Mammary epithelial cell (primary cell): ENCODE measurements at places on chromosomes 13 and 19.

GRCh38 chr13:95195146-95195545, 106.1 kb downstream of the ABCC4 start:
- DNase-seq: no peak

DNA sequence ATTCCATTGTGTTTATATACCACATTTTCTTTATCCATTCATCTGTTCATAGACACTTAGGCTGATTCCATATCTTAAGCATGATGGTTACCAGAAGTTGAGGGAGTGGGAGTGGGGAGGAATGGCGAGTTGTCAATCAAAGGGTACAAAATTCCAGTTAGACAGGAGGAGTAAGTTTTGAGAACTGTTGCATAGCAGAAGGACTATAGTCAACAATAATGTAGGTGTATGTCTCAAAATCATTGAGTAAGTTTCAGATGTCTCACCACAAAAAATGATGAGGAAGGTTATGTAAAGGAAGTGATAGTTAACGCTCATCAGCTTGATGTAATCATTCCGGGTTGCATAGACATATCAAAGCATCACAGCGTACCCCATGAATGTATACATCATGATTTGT, 4.6 kb upstream of the UBL3 start:
- no peak for DNase-seq

GRCh38 chr13:20209948-20210347, 17.2 kb upstream of the GJB2 start:
- DNase-seq: no peak

DNA sequence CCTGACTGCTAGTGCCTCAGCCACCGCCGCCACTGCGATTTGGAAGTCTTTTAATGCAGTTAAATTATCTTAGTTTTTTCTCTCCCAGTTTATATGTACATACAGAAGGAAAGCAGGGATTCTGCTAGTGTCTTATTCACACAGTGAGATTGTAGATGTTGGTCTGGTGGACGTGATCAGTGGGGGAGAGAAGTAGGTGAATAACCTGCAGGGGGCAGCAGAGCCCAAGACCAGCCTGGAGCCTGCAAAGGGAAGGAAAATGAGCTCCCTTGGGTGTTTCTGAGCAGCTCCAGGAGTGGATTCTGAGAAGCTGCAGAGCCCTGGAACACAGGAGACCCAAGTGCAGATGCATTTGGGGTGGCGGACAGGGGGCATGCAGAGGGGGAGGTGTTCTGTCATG, 26.3 kb downstream of the ZNF844 start:
- DNase-seq: peak; percentile 10
